Stimulated activated CD8-positive, alpha-beta memory T cell treated with anti-CD3 and anti-CD28 coated beads, Interleukin-2, amount 100 ng/mL, for 1 hour (primary cell): ENCODE measurements at places on chromosomes 13 and 19.
A peak's percentile ranks its signal among the peaks of the same experiment; 100 is the strongest.

GRCh38 chr19:42487032-42487797 is 41.1 kb downstream of the CEACAM1 start:
- DNase-seq = no peak

DNA sequence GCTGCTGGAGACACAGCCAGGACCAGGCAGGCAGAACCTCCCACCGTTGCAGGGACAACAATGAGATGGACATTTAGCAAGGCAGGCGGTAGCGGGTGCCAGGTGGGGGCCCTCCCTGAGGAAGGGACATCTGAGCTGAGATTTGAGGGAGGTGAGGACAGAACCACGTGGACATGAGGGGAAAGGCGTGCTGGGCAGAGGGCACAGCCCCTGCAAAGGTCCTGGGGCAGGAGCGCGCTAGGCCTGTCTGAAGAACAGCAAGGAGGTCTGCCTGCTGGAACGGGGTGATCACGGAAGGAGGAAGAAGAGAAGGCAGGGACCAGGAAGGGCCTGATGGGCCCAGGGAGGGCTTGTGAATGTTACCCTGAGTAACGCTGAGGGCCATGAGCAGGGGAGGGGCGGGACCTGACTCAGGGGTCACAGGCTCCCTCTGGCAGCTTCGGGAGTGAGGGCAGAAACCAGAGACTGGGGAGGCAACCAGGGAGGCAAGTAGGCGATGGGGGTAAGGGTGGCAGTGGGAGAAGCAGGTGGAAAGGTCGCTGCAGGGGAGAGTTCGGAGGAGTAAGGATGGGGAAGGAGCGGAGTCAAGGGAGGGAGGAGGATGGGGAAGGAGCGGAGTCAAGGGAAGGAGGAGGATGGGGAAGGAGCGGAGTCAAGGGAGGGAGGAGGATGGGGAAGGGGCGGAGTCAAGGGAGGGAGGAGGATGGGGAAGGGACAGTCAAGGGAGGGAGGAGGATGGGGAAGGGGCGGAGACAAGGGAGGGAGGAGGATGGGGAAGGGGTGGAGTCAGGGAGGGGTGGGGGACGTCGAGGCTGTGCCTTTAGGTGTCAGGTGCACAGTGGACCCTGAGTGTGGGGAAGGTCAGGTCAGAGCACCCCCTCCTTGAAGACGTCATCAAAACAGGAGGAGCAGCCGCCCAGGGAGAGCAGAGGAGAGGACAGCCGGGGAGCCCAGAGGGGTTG is 15.7 kb upstream of the B3GNT3 start:
- DNase-seq = no peak

GRCh38 chr13:41463838-41464602 is 6.7 kb downstream of the RGCC start:
- DNase-seq = no peak

GRCh38 chr19:14674764-14675163 is at the start of gene ADGRE3:
Gene ADGRE3 (minus strand): TSS chr19:14674844. CDS start chr19:14674770, 74 bp downstream.
- no peak for DNase-seq

- no peak for DNase-seq
Observed at GRCh38 chr19:41912899-41913537, 15.2 kb downstream of the ERFL start.

DNA sequence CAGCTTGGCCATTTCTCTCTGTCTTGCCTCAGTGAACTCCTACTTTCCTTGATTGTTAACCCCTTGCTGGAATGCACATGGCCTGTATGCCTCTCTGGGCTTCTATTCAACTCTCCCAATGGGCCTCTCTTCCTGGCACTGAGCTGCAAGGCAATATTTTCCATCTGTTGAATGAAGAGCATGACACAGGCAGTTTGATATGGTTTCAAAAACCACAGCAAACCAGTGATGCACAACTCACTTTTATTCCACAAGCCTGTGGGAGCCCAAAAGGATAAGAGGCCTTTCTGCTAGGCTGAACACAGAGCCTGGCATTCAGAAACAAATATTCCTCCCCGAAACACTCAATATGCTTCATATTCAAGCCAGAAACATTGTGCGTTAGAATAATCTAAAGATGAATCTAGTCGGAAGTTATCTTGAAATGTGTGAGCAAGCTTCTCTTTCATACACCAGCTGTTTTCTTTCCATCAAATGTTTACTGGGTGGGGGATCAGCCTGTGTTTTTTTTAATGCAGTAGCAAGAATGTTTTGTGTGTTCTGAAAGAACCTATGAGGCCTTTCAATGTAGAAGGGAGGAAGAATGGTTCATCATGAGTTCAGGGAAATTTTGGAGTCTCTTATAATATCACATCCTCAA is 443.1 kb upstream of the SPRY2 start:
- no peak for DNase-seq

- DNase-seq = no peak
Observed at GRCh38 chr19:9054765-9055164, 32.1 kb upstream of the OR1M1 start.

- no peak for DNase-seq
Observed at GRCh38 chr19:3046698-3047495, 15.4 kb downstream of the TLE5 start.

GRCh38 chr13:48251611-48252081 is 18.6 kb downstream of the ITM2B start:
- no peak for DNase-seq

DNA sequence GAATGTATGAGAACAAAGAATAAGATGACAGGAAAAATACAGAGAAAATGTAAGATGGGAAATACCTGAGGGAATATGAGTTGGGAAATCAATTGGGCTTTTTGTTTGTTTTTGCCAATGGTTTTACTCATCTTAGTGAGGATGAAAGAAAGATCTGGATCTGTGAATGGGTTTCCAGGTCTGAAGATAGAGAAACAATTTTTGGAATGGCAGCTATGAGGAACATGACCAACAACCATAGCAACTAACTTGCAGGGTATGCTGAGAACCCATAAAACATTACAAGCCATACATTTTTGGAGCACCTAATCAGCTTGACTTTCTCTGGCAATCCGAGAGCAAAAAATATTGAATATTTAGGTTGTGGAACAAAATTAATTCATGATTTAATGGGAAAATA is 290.0 kb downstream of the KCTD12 start:
- DNase-seq = no peak

DNA sequence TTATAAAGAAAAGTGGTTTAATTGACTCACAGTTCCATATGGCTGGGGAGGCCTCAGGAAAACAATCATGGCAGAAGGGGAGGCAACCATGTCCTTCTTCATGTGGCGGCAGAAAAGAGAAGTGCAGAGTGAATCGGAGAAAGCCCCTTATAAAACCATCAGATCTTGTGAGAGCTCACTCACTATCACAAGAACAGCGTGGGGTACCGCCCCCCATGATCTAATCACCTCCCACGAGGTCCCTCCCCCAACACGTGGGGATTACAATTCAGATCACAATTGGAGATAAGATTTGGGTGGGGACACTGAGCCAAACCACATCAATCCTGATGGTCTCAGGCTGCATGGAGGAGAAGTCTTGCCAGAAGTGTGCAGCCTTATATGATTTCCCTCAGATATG is 26.0 kb downstream of the TM9SF2 start:
- no peak for DNase-seq

GRCh38 chr13:21573920-21574712 is 29.9 kb downstream of the MICU2 start:
- DNase-seq = no peak

GRCh38 chr13:106499896-106500295 is 35.6 kb downstream of the EFNB2 start:
- DNase-seq = no peak

GRCh38 chr13:111241862-111242261 is 78.6 kb upstream of the TEX29 start:
- no peak for DNase-seq

DNA sequence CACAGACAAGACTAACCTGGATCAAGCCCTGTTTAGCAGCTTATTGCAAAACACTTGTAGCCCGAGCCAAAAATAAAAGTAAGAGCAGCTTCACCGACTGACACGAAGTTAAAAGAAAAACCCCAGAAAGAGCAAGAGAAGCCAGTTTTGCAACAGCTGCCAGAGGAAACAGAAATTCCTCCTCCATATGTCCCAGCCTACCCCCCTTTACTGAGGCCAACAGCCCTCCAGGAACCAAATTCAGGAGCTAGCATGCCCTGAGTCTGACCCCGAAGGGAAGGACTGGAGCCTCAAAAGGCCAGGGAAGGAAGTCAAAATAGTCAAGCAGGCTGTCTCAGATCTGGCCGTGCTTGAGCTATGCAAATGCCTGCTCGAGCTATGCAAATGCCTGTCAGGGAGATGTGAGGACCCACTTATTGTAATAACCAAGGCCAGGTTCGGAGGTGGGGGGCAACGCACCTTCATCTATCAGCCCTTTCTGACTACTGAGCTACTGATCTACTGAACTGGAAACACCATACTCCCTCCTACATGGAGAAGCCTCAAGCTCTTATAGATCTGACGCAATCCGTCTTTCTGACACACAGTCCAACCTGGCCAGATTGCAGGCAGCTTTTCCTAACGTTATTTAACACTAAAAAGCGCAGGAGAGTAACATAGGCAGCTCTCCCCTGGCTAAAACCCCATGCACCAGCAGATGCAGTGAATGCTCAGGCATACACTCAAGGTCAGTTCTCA is 6.7 kb downstream of the SIGLEC11 start:
- no peak for DNase-seq

- DNase-seq = no peak
Observed at GRCh38 chr19:15265850-15266248, 33.6 kb upstream of the EPHX3 start.

- no peak for DNase-seq
Observed at GRCh38 chr13:57558051-57558467, 73.5 kb upstream of the PCDH17 start.

DNA sequence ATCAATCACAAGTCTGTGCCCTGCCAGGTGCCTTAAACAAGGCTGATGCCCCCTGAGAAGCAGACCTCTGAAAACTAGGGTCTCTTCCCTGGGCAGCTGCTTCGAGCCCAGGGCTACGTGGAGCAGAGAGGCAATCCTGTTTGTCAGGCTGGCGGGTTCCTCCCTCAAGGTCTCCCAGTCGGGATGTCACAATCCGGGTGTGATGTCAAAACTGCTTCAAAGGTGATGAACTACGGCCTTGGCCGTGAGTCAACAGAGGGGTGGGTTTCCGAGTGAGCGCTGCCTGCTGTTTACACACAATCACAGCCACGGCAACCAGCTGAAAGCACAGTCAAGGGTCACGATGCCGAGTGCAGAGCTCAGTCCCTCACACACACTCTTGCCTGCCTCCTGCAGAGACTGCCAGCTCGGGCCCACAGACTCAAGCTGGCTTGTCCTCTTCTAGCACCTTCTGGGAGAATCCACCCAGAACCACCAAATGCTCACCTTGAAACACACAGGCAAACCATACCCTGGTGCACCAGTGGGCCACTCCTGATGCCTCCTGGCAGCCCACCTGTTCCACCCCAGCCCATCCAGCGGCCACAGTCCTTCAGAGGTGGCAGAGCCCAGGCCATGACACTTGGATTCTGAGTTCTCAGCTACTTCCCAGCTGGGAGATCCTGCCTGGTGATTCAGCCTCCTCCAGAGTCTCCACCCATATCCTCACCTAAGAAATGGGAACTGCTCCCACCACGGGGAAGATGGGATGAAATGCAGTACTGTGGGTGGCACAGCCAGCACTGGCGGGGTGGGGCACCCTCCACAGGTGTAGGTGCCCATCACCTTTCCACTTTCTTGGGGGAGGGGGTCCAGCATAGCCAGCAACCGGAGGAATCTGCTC is 6.8 kb downstream of the ELL start:
- DNase-seq = no peak

GRCh38 chr19:34733266-34733745 is 737 bp upstream of the ZNF181 start:
- DNase-seq = no peak

DNA sequence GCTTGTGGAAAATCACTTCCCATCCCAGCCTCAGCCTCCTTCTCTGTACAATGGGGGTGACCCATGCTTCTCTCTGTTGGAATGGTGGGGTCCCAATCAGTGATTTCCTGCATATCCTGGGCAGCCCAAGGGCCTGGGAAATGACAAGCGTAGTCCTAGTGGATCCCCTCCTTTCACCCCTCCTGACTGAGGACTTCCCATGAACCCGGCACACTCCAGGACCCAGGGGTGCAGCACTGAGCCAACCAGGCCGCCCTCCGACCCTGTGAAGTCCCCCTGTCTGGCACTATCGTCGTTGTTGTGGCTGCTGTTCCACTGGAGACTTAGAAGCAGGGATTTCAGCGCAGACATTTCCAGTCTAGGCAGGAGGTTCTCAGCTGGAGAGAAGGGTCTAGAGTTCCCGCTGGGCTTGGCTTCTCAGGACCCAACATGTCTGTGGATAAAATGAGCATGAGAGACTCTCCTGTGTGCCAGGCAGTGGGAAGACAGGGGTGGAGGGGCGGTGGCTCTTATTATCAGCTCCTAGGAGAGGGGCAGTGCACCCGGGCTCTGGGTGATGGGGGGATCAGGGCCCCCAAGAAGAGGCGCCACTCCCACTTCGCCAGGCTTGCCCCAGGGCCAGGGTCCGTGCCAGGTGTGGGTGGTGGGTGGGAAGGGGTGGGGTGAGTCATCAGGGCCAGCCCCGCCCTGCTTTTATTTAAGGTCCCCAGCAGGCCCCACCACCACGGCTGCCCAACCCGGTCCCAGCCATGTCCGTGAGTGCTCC is at the start of gene LGALS7B:
Gene LGALS7B, plus strand, starts transcription at position 723 of the 766 bp plus-strand sequence. Its CDS starts 27 bp downstream, at position 750.
- no peak for DNase-seq

DNA sequence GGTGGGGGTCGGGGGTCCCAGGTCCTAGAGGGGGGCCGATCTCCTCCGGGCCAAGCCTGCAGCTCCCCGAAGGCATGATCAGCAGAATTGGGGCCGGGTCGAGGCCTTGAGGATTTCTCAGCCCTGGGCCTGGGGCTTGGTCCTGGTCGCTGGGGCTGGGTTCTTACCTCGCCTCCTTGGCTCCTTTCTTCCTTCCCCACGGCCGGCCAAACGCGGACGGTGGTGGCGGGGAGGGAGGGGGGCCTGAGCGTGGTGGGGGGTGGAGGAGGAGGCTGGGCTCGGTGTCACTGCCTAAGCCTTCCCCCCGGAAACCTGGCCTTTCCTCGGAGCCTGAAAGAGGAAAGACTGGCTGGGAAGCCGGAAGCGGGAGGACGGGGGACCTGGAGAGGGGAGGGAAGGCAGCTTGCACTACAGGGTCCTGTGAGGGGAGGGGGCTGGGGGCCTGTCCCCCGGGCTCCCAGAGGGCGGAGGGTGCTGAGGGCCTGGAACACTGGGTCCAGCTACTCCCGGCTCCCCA is at the start of gene ZNF579:
Gene ZNF579, minus strand, starts transcription at position 221 of the 517 bp plus-strand sequence. CDS start 1,209 bp downstream, outside the sequence.
- peak; percentile 50 for DNase-seq

DNA sequence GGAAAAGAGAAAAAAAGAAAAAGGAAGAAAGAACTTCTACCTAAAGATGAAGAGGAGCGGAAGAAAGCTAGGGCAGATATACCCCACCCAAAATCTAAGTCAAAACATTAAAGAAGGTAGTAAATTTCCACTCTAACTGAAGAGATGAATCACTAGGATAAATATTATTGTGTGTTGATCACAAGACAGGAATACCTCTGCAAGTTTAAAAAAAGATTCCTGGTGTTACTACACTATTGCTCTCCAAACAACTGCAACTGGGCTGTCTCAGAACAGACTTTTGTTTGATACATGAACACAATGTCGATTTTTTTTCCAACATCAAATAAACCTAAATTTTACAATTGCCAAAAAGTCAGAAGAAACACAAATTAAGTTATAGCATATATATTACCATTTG is 6.8 kb downstream of the HSPH1 start:
- DNase-seq = no peak
